ENCODE measurements at places on chromosomes 1 and 21.

DNA sequence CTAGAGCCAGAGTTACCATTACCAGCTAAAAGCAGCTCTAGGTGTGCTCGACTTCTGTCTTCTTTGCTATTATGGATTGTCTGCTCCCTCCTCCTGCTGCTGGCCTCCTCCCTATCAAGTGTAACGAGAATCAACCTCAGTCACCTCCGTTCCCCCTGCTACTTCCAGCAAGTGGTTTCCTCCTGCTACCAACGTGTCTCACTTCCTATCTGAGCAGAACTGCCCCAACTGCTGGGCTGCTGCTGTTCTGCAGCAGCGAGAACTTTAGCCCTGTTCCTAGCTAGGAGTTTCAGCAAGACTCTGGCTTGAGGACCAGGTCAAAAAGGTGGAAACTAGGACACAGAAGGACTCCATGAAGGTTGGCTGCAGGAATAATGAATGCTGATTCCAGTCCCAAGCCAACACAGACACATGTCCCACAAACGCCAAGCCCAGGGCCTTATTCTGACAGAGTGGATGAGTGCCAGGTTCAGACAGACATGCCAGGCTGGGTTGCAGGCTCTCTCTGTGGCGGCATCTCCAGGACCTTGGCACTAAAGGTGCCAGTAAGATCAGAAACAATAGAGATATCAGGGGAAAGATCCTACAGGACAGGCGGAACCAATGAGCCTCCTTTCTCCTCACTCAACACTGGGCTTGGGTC, 46.9 kb downstream of the CD34 start:
- DNase-seq = no peak

GRCh38 chr1:156153362-156153761, at the start of gene SEMA4A:
Gene SEMA4A, plus strand, starts transcription at chr1:156153585. Its CDS starts 994 bp downstream, at chr1:156154579.
- no peak for DNase-seq

GRCh38 chr1:38129971-38130370, 83.4 kb upstream of the POU3F1 start:
- no peak for DNase-seq

DNA sequence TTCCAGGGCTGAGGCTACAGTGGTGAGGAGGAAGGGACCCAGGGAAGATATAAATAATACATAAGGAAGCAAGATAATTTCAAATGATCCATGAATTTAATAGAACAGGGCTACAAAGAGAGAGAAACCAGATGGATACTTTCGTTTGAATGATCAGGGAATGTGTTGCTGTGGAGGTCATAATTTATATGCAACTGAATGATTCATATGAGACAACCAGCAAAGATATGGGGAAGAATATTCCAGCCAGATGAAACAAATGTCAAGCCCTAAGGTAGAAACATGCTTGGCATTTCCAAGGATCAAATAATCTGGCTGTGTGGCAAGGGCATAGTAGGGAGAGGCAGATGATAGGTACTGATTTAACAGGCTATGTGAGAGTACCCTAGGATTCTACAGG, 84.8 kb upstream of the ZC3H11B start:
- no peak for DNase-seq

DNA sequence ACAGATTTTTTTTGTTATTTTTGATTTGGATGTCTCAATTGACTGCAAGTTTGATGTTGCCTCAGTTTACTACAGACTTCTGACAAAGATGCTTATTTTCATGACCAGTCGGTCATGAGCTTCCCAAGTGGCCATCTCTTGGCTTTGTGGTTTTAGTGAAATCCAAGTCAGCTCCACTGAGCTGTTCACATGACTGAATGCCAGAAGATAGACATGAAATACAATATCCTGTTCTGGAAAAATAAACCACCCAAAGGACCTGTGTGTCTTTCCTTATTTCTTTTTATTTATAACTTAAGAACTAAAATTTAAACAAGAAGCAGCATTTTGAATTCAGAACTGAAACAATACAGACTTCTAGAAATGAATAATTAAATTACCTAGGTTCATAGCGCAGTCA, 89.3 kb downstream of the HMCN1 start:
- DNase-seq = no peak

GRCh38 chr1:48036710-48037355, 39.6 kb upstream of the TRABD2B start:
- no peak for DNase-seq

- DNase-seq = no peak
Observed at GRCh38 chr1:27108588-27108987, 46.3 kb downstream of the SLC9A1 start.
